ENCODE measurements at places on chromosomes 7 and 10. TPM values are rescaled to one million over a fixed set of nuclear protein-coding genes. Genes with fewer than 3 reads are reported as not detected.

The FOXI2 gene
- not detected for total RNA-seq

The CFAP69 gene
- total RNA-seq: not detected

The C10orf71 gene
- total RNA-seq: not detected

The CADPS2 gene
- total RNA-seq: not detected

The CDHR1 gene
- 1.6 TPM for total RNA-seq

The ABCB1 gene
- total RNA-seq: 15.7 TPM

The TMEM270 gene
- not detected for total RNA-seq

The ATAD1 gene
- total RNA-seq: 50.4 TPM

The PNLIPRP3 gene
- not detected for total RNA-seq

The COL1A2 gene
- total RNA-seq: 1.6 TPM

The TMEM236 gene
- 0.06 TPM for total RNA-seq

The GPRIN2 gene
- not detected for total RNA-seq

The UPK3B gene
- total RNA-seq: 1.1 TPM

The TAS2R41 gene
- not detected for total RNA-seq

The GSTO2 gene
- total RNA-seq: 1.3 TPM

The CTAGE6 gene
- 2.8 TPM for total RNA-seq

The CCDC126 gene
- total RNA-seq: 8.0 TPM

The ITGA8 gene
- not detected for total RNA-seq

The GNG11 gene
- total RNA-seq: not detected

The NXPH1 gene
- total RNA-seq: not detected

The ADRA2A gene
- total RNA-seq: not detected

The SPRN gene
- total RNA-seq: not detected

The TRIM74 gene
- 1.8 TPM for total RNA-seq

The CC2D2B gene
- 4.2 TPM for total RNA-seq

The GNAT3 gene
- total RNA-seq: not detected

The LBX1 gene
- total RNA-seq: not detected

The RELN gene
- total RNA-seq: not detected

The GCC1 gene
- total RNA-seq: 22.3 TPM

The KMT2C gene
- 86.6 TPM for total RNA-seq

The GPR26 gene
- total RNA-seq: not detected

The MYL10 gene
- total RNA-seq: not detected

The GRM8 gene
- total RNA-seq: not detected

The SUFU gene
- total RNA-seq: 9.8 TPM

The CDK14 gene
- 0.20 TPM for total RNA-seq

The RNF133 gene
- not detected for total RNA-seq

The CYP3A5 gene
- not detected for total RNA-seq

The CPA2 gene
- not detected for total RNA-seq

The PROSER2 gene
- total RNA-seq: 0.23 TPM

The HPS6 gene
- total RNA-seq: 26.1 TPM

The MUC12 gene
- 0.68 TPM for total RNA-seq

The UTF1 gene
- not detected for total RNA-seq

The IFIT1 gene
- 45.8 TPM for total RNA-seq

The TRIM73 gene
- total RNA-seq: 7.9 TPM

The LEP gene
- total RNA-seq: not detected

The LRRC72 gene
- not detected for total RNA-seq

The NEUROG3 gene
- total RNA-seq: not detected

The FGFBP3 gene
- total RNA-seq: 1.9 TPM

The CD36 gene
- not detected for total RNA-seq

The PAX4 gene
- total RNA-seq: not detected

The IL15RA gene
- total RNA-seq: 31.7 TPM

The HMX3 gene
- total RNA-seq: not detected

The VPS37D gene
- total RNA-seq: not detected

The OPALIN gene
- not detected for total RNA-seq

The TMEM176A gene
- total RNA-seq: not detected

Measured in activated CD8-positive, alpha-beta memory T cell treated with anti-CD3 and anti-CD28 coated beads, Interleukin-2, amount 10 ng/mL, durations not matched to agents 7 days and 5 days (primary cell).